ENCODE measurements at places on chromosomes 5 and 9.
A peak's percentile ranks its signal among the peaks of the same experiment; 100 is the strongest.

DNA sequence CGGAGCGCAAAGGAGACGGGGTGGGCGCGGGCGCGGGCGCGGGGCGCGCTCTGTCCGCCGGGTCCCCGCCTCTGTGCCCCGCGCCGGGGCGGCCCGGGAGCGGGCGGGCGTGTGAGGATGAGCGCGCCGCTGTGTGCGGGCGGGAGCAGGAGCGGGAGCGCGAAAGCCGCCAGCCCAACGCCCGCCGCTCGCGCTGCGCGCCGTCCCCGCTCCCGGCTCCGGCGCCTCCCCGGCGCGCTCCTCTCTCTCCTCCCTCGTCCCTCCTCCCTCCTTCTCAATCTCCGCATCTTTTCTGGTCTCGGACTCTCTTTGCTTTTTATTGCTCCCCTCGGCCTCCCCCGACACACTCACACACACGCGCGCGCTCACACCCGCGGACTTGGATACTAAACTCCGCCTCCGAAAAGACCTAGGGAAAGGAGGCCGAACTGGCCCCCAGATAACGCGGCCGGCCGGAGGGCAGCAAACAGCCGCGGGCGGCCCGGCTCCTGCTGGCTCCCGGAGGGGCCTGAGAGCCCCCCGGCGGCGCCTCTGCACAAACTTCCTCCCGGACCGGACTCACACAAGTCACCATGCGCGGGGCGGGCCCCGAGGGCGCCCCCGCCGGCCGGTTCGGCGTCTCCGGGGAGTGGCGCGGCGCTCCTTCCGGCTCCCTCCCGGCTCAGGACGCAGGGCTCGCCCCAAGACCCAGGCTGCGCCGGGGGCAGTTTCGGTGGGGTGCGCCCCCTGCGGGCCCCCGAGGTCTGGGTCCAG, at the start of gene FIBCD1:
FIBCD1 (minus strand) TSS at position 596 of the 753 bp plus-strand sequence. CDS start 640 bp downstream, outside the sequence.
- DNase-seq = peak; percentile 59

DNA sequence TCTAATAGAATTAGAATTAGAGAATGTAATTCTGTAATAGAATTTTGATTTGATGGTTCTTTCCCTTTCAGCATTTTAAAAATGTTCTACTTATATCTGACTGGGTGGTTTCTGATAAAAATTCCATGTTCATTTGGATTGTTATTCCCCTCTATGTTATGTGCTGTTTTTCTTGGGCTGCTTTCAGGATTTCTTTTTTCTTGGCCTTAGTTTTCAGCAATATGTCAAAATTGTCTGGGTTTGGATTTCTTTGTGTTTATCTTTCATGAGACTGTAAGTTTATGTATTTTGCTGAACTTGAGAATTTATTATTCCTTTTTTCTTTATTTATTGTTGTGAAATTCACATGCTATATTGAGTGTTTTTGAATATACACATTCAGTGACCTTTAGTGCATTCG, 189.1 kb downstream of the RANBP17 start:
- peak; percentile 14 for DNase-seq

- DNase-seq = no peak
Measured at GRCh38 chr9:127058645-127059021, 63.8 kb downstream of the ANGPTL2 start.

GRCh38 chr9:82665324-82665723, 397.6 kb downstream of the RASEF start:
- no peak for DNase-seq

GRCh38 chr5:67194166-67194565, 2.4 kb downstream of the CD180 start:
- no peak for DNase-seq

GRCh38 chr5:140111011-140111858, 2.7 kb upstream of the PURA start:
- DNase-seq = no peak

- no peak for DNase-seq
Measured at GRCh38 chr5:14004598-14005394, 60.3 kb upstream of the DNAH5 start.
